ENCODE measurements at places on chromosomes 1 and 21. TPM values are rescaled to one million over a fixed set of nuclear protein-coding genes. Genes with fewer than 3 reads are reported as not detected.

GRCh38 chr1:154784416-154784815, 85.7 kb downstream of the KCNN3 start:
- H3K36me3 ChIP-seq, result no peaks in the 10 kb centered on the region
- no peak for DNase-seq
- H3K4me1 ChIP-seq, result peaks cover 6% of the 10 kb centered on the region
- no peaks in the 10 kb centered on the region for H3K27me3 ChIP-seq
- H3K27ac ChIP-seq, result no peak overlapping the region

DNA sequence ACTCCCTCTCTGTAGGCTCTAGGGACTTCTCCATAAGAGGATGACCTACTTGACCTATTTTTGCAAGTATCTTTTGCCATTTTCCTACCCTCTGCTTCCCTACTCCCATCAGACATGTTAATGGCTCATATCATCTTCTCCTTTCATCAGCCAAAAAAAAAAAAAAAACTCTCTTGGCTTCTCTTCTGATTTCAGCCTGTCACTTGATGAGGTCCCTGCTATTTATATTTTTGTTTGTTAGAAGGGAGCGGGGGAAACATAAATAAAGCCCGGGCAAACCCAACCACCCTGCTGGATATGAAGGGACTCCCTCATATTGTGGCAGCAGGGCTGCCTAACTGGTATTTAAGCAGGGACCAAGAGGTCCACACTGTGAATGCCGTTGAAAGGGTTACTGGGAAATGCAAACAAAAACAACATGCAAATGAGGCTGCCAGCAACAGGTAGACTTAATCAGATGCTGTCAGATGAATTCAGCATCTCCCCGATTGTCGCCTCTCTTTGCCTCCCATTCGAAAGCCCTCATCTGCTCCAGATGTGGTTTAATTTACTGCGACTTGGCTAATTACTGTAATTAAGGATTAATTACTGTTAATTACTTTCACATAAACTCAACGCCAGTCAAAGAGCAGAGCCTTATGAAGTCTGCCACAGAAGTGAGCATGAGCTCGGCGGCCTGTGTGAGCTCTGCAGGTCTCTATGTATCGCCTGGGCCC, 172.3 kb downstream of the PBX1 start:
- H3K36me3 ChIP-seq, result no peaks in the 10 kb centered on the region

Gene PDZK1IP1
- not detected for total RNA-seq

DNA sequence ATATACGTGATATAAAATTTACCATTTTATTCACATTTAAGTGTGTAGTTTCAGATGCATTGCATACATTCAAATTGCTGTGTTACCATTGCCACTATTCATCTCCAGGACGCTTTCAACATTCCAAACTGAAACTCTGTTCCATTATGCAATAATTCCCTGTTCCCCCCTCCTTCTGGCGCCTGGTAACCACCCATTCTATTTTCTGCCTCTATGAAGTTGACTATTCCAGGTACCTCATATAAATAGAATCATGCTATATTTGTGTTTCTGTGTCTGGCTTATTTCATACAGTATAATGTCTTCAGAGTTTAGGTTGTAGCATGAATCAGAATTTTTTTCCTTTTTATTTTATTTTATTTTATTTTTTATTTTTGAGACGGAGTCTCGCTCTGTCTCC, 41.7 kb downstream of the SLC22A15 start:
- H3K27me3 ChIP-seq, result no peaks in the 10 kb centered on the region
- peaks cover 7% of the 10 kb centered on the region for H3K36me3 ChIP-seq
- no peak for DNase-seq

GRCh38 chr1:119038363-119038762, 50.2 kb upstream of the TBX15 start:
- no peaks in the 10 kb centered on the region for H3K4me1 ChIP-seq
- H3K27me3 ChIP-seq, result no peaks in the 10 kb centered on the region
- no peak for DNase-seq
- H3K27ac ChIP-seq, result no peak overlapping the region
- H3K36me3 ChIP-seq, result no peaks in the 10 kb centered on the region
- no peak overlapping the region for H3K4me3 ChIP-seq

Gene DMRTA2
- 0.18 TPM for total RNA-seq

Gene RIIAD1
- not detected for total RNA-seq

Gene MMEL1
- 0.84 TPM for total RNA-seq

- peaks cover 49% of the 10 kb centered on the region for H3K4me1 ChIP-seq
- H3K4me3 ChIP-seq, result peak overlapping the region; percentile 14
- peaks cover 2% of the 10 kb centered on the region for H3K27me3 ChIP-seq
- peak overlapping the region; percentile 7 for H3K27ac ChIP-seq
These were observed 15.2 kb downstream of the SLC27A3 start for GRCh38 chr1:153790313-153790965.

Gene TNN
- total RNA-seq, result 0.26 TPM

DNA sequence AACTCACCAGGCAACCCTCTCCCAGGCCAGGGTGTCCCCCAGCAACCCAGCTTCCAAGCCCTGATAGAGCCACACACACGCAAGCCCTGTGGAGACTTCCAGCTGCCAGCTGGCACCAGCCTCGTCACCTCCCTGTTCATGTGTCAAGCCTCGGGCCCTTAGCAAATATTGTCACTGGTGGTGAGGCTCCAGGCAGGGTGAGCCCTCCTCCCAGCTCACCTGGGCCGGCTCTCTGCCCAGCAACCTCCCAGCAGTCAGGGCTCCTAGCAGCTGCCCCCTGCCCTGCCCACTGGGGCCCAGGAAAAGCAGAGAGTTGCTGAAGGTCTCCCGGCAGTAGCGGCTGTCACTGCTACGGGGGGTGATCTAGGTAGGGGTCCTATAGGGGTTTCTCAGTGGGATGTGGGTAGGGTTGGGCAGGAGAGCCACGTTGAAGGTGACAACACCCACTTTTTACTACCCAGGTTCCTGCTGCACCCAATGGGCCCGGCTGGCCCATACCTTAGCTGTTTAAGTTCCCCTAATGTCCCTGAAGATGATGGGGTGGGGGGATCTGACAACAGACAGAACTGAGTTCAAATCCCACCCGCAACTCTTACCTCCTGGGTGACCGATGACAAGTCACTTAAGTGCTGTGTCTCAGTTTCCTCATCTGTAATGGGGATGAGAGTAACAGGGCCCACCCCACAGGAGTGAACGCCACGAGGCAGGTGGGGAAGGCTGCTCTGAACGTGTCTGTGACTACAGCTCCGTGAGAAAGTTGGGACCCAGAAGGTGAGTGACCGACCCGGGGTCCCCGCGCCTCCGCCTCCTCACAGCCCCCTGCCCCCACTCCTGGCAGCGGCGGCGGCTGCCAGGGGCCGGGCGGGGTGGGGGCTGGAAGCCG, 678 bp downstream of the TTC39A start:
- peaks cover 35% of the 10 kb centered on the region for H3K27me3 ChIP-seq
- H3K4me1 ChIP-seq, result peaks cover 13% of the 10 kb centered on the region
- H3K36me3 ChIP-seq, result no peaks in the 10 kb centered on the region
- no peak overlapping the region for H3K27ac ChIP-seq

Measured in neural crest cell (in vitro differentiated cells).